ENCODE measurements at places on chromosomes 7 and 10.

GRCh38 chr7:158495216-158495615 is 92.4 kb downstream of the PTPRN2 start:
- no peak for DNase-seq

- no peak for DNase-seq
Measured at GRCh38 chr7:26052706-26053105, 99.3 kb upstream of the NFE2L3 start.

GRCh38 chr10:79267499-79267898 is 79.8 kb upstream of the PPIF start:
- no peak for DNase-seq

DNA sequence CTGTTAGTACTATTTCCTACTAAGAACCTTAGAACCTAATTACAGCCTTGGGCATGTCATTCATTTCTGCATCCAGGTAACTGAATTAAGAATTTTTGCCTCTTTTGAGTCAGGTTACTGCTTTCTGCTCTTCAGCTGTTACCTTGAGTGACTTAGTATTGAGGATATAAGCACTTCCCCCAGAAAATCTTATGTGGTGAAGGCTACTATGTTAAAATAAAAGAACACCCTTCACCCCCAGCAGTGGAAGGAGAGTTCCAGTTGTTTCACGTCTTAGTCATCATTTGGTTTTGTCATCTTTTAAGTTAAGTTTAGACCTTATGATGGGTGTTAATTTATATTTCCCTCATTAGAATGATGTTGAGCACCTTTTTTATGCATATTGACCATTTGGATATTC is 82.8 kb downstream of the GLCCI1 start:
- DNase-seq = no peak

DNA sequence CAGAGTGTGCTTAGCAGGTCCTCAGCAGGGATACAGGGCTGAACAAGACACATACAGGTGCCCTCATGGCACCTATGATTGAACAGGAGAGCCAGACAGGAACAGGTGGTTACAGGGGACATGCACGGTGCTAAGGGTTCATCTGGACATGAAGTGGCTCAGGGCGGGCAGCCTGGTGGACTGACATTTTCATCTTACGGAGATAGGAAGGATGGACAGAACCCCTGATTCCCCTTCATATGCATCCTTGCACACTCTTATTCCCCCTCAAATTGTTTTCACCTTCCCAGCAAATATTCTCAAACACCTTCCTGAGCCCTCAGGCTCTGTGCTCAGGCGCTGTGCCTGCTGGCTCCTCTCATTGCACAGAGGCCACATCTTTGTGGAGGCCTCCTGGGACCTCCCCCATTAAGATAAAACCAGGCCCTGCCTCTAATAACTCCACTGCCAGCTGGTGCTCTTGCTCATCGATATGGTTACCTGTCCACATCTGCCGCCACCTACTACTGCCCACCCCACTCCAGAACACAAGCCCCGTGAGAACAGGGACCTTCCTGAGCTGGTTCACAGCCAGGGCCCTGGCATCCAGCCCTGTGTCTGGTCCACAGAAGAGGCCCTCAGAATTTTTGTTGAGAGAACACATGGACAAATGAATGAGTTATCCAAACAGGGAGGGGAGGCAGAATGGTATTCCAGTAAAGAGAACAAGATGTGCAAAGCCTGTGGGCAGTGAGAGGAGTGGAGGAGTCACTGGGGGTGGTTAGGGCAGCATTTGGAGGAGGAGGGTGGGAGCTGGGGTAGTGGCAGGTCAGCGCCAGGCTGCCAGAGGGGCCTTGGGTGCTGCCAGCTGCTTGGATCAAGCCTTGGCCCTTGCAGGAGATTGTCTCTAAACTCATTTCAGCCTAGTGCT is 68.9 kb upstream of the AQP1 start:
- no peak for DNase-seq

- DNase-seq = no peak
Measured at GRCh38 chr10:89814278-89814677, 112.9 kb downstream of the KIF20B start.

DNA sequence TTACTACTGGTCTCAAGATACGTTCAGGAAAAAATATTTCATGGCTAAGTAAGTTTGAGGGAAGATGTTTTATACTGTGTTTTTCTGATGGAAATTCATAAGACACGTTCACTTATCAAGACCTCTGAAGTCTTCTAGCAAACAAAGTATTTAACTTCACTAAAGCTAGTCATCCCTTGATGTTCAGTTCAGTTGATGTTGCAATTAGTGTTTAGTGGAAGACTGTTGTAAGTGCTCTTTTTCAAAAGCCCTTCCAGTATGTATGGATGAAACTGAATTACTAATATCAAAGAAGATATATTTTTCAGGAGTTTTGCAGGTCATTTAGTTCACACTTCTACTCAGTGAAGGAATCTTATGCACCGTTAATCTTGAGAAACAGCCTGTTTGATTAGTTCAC is 25.1 kb downstream of the CUL1 start:
- no peak for DNase-seq

DNA sequence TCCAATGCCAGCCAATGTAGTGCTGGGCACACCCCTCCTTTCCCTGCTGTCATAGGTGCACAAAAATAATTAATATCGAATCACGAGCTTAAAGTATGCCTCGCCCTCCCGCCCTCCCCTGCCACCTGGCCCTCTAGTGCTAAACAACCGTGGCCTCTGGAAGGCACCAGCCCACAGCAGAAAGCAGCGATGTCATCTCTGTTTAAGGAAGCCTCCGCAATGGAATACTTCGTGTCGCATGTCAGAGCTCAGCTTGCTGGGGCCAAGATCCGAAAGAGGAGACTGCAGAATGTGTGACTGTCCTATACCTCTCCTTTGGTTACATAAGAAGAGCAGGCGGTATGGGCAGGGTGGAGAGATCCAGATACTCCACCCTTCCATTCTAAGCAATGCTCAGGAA is 71.5 kb downstream of the RHOBTB1 start:
- DNase-seq = no peak

DNA sequence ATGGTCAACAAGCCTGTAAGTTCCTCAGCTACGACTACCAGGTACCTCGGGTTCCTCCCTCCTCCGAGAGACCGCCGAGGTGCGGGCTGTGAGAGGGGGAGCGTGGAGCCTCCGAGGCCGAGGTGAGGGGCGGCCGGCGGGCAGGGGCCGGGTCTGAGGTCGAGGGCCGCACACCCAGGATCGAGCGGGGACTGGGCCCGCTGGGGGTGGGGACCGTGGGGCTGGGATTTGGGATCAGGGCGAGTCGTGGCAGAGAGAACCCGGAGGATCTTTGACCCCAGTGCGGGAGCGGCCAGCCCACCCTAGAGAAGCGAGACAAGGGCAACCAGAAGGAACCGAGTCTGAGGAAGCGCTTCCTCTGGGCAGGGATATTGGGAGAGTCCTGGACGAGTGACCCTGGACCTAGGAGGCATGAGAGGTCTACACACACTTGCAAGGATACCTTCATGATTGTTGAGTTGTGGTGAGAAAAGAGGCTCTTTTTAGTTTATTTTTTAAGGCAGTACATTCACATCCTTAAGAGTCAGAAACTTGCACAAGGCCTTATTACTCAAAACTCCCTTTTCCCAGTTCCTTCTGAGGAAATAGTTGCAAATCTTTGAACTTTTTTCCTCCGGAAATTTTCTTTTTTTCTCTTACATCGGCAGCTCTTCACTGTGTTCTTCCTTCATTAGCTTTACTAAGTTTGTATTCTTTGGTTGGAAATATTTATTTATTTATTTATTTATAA is 395 bp downstream of the ZNF487 start:
- DNase-seq = peak; percentile 35

GRCh38 chr7:110347081-110347480 is 743.8 kb upstream of the LRRN3 start:
- no peak for DNase-seq

DNA sequence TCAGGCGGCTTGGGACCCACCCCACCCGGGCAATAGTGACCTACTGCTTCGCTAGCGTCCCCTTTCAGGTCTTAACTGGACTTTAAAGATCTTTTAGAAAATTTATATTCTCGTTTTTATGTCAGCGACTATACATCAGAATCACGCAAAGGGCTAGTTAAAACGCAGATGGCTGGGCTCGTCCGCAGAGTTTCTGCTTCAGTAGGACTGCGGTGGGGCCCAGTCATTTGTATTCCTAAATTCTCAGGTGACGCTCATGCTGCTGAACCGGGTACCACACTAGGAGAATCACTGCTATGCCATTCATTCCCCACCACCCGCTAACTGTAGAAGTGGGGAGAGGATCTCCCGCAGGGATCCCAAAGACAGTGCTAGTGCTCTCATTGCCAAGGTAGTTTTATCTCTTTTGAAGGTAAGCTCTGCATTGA is 12.0 kb upstream of the SP8 start:
- DNase-seq = peak; percentile 24

GRCh38 chr10:92505044-92505443 is 68.8 kb downstream of the IDE start:
- no peak for DNase-seq

DNA sequence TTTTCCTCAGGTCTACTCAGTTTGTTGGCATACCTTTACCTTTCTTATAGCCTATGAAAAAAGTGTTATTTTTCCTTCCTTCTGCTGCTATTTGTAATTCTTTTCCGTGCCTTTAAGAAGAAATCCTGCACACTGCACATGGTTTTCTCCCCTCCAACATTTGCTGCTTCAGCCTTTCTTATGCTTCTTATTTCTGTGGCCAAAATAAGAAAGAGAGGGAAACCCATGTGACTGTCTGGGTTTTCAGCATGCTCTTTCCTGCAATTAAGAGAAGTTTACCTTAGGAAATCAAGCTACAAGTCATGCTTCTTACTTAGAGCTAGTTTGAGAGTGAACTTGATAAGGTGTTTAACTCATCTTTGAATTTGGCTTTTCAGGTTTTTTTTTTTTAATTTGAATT is 11.0 kb downstream of the TBC1D12 start:
- peak; percentile 56 for DNase-seq

DNA sequence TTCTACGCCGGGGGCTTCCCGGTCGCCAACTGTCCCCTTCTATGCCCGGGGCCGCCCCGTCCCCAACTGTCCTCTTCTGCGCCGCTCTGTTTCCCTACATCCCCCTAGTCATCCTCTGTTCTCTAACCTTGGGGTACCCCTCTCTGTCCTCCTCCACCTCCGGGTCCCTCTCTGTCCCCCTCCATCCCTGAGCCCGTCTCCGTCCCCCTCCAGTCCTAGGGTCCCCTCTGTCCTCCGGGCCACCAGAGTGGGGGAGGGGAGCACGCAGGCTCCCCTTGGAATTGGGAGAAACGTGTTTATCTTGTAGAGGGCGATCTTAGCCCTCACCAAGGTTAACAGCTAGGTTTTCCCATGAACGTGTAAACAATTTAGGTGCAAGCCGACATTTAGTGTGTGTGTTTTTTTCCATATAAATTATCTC is 852 bp upstream of the KLF6 start:
- peak; percentile 80 for DNase-seq

DNA sequence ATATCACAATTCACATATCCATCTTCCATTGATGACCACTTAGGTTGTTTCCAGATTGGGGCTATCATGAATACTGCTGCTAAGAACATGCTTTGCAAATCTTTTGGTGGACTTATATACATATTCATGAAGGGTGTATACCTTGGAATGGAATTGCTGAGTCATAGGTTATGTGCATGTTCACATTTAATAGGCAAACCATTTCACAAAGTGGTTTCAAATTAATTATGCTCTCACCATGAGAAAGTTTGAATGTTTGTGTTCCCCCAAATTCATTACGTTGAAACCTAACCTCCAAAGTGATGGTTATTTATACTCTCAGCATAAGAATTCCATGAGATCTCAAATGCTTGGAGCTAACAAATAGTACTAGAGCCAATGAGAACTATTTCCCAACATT is 86.4 kb downstream of the VPS41 start:
- DNase-seq = no peak

DNA sequence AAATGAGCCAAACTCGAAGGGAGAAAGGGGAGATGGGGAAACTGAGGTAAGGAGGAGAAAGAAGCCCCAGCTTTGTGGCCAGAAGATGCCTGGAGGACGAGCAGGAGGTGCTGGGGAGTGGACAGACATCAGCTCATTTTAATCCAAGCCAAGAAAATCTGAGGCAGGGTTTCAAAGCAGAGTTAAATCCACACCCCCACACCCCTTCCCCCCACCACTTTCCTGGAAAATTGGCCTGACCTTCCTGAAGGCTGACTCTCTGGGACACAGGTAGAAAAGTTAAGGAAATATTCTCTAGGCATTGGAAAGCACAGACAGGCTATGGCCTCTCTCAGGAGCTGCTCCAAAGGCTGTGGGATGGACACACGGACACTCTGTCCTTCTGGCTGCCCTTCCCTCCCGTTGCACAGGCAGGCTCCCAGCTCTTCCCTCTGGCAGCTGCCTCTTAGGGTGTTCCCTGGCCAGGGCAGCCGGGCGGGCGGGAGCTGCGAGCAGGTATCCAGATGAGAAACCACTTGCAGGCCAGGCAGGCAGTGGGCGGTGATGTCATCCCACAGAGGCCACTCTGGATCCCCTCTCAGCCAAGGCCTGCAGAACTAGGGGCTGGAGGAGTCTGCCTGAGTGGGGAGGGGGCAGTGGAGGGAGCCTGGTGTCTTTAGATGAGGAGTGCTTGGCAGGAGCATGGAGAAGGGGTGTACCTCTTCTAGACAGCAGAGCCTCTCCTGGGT is 171.8 kb downstream of the NEURL1 start:
- no peak for DNase-seq

GRCh38 chr10:119138346-119139306 is 26.9 kb downstream of the SFXN4 start:
- DNase-seq = no peak

GRCh38 chr10:32205670-32206069 is 141.3 kb downstream of the EPC1 start:
- DNase-seq = no peak

GRCh38 chr7:31476073-31476745 is 37.7 kb upstream of the ITPRID1 start:
- DNase-seq = no peak

- DNase-seq = peak; percentile 98
Measured at GRCh38 chr10:15097011-15097812, at the start of gene RPP38. Gene RPP38 (plus strand): TSS chr10:15097355. CDS start chr10:15103315, 5,960 bp downstream.

- no peak for DNase-seq
Measured at GRCh38 chr7:23210506-23210905, 28.7 kb downstream of the NUP42 start.

- peak; percentile 75 for DNase-seq
Measured at GRCh38 chr10:86931872-86932271, 25.5 kb downstream of the MMRN2 start.

DNA sequence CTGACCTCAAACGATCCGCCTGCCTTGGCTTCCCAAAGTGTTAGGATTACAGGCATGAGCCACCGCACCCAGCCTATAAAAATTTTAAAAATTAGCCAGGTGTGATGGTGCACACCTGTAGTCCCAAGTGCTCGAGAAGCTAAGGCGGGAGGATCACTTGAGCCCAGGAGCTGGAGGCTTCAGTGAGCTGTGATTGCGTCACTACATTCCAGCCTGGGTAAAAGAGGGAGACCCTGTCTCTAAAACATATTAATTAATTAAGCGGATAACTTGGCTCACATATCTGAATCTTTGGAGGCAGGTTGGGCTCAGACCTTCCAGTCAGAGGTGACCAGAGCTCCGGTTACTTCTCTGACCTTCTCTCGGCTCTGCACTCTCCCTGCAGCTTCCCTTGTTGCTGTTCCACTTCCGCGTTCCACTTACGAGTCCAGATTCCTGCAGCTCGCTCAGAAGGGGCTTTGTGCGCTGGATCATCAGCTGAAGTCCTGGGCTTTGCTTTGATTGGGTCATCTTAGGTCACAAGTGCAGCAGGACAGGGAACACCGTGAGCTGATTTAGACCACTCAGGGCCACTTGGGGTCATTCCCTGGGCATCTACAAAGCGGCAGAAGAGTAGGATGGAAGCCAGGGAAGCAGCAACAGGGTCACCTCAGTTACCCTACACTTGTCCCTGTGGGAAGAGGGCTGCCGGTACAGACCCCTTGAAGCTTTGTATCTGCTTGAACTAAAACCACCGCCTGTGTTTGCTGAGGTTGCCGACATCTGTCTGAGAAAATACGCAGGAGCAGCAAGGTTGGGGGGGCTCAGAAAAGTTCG is 2.0 kb upstream of the ARPC1B start:
- peak; percentile 65 for DNase-seq

Measured in lung (tissue), 17 donors.